ENCODE measurements at places on chromosomes 3 and 15.
A peak's percentile ranks its signal among the peaks of the same experiment; 100 is the strongest.

- DNase-seq = no peak
Observed at GRCh38 chr3:117485841-117486240, 776.3 kb downstream of the TUSC7 start.

DNA sequence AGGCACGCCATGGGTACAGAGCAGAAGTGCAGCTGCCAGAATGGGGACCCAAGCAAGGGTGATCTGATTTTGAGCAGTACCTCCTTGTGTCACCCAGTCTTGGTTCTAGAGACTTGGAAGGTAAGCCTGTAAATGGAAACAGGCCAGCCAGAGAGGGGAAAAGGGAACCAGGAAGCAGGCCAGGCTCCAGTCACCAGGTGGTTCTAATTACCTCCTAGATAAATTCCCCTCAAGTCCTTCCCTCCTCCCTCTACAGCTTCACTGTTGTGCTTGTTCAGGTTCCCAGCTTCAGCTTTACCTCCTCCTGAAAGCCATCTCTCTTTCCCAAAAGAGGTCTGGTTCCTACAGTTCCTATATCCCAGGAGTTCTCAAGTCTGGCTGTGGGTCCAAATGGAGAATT, 58.8 kb upstream of the SLC7A14 start:
- no peak for DNase-seq

DNA sequence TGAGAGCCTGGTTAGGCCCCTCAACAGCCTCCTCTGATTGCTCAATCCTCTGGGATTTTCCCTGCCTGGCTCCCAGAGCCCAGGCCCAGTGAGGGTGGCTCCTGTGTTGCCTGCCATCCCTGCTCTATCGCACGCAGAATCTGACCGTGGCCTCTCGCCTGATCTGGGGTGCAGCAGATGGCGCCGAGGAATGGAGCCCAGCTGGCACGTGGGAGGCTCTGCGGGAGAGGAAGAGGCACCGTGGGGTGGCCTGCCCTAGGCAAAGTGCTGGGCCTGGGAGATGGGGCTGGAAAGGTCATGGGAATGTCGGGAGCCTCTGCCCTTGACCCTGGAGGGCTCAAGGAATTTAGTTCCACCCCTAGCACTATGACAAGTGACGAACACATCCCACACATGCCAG, 10.3 kb downstream of the SV2B start:
- no peak for DNase-seq

DNA sequence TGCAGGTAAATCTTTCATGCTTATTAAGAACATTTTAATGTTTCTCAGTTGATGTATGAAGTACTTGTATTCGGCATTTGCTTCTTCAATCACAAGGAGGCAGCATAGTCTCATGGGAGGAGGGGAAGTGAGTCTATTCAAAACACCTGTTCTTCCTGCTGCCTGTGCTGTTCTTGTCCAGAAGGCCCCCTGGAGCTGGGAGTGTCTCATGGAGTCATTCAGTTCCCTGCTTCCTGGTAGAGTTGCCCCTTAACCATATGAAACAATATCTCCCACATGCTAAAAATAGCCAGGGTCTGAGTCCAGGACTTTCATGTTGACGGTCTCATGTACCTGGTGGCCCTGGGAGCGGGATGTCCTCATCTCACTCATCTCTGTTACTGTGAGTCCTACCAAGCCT, 15.5 kb upstream of the PPP1R2 start:
- peak; percentile 71 for DNase-seq

DNA sequence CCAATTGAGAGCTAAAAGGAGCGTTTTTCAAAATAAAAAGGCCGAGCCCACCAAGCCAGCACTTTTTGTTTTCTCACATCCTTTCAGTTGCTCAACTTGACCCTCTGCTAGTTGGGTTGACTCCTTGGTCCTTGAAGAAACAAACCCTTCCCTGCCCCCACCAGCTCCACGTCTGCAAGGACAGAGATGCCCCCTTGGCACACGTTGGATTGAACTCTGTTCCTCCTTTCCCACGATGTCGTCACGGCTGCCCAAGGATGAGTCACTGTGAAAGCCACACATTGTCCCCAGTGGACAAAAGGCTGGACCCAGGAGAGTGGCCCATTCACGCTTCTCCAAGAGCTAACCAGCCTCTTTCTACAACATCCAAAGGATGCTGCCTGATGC, 43.0 kb upstream of the SPATA12 start:
- peak; percentile 16 for DNase-seq

- peak; percentile 18 for DNase-seq
Observed at GRCh38 chr15:57323806-57324589, 52.3 kb upstream of the CGNL1 start.

DNA sequence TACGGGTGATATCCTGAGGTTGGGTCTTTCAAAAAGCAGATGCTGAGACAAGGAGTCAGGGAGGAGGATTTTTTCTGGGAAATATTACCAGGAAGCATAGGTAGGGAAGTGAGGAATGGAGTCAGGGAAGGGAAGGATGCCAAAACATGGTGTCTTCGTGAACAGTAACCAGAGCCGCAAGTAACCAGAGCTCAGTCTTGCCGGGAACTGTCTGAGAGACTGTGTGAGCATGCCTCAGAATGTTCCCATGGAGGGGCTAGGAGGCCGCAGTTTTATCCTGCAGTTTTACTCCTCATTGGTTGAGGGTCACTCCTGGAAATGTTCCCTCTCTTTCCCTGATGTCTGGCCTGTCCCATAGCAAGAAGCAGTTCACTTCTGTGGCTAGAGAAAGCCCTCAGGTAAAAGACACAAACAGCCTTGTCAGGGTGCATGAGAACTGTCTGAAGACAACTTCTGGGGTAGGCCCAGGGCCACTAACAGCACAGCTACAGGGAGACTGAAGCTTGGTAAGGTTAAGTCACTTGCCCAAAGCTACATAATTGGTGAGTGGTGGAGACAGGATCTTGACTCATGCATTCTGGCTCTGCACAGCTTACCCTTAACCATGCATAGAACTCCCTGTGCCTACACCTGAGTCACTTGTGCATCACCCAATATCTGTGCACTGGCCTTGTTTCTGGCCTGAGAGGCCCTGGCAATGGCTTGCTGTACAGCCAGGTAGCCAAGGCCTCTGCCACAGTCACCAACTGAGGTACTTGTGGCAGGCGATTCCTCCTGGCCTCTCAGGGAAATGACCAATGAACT, 76.3 kb upstream of the FRMD4B start:
- DNase-seq = no peak

DNA sequence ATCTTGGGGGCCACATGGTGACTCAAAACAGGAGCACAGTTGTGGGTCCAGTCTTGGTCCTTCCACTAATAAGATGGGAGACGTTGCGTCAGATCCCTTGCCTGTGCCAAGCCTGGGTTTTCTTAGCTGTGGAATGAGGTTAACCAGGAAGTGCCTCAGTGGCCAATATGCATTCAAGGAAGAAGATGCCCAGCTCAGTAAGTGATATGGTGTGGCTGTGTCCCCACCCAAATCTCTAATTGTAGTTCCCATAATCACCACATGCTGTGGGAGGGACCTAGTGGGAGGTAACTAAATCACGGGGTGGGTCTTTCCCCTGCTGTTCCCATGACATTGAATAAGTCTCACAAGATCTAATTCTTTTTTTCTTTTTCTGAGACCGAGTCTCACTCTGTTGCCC, 6.4 kb downstream of the ALG1L2 start:
- no peak for DNase-seq

Data from CD4-positive, alpha-beta T cell treated with Interleukin-4 for 1 hour (primary cell).